Hindlimb muscle (tissue), 1 donor: ENCODE measurements at places on chromosomes 6 and 20. TPM values are rescaled to one million over a fixed set of nuclear protein-coding genes. Genes with fewer than 3 reads are reported as not detected.
A peak's percentile ranks its signal among the peaks of the same experiment; 100 is the strongest.

Gene NNAT
- 824 TPM for polyA plus RNA-seq

Gene PTCRA
- not detected for polyA plus RNA-seq

Gene PSORS1C2
- not detected for polyA plus RNA-seq

Gene MDFI
- 57.0 TPM for polyA plus RNA-seq

DNA sequence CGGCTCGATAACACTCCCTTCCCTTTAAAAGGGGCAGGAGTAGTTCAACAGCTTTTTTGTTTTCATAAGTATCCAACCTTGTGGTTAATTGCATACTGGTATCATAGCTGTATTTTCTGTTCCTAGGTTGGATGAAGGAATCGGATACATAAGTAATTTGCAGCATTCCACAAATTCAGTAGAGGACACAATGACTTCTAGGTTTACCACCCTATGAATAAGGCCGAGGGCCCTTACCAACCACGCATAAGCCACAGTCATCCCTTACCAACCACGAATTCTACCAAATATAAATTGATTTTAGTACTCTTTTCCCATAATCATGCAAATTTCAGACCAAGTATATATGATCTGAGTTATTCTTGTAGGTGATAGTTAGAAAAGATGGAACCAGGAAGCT lies 36.3 kb downstream of the MCUR1 start:
- DNase-seq: no peak

DNA sequence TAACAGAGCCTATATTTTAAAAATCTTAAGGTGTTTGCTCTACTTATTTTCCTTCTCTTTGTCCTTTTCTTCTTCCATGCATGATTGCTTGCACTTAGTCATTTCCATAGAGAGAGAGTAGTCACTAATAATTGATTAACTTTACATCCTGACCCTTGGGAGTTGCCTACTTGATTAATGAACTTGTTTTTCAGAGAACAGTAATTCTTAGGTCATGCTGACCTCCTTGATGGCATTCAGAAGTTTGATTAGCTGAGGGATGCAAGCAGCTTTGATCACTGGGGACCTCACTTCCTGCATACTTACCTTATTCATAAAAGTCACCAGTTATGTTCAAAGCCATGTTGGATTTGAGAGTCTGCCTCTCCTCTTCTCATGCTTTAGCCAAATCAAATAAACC lies 715.6 kb upstream of the ID4 start:
- no peak for DNase-seq

DNA sequence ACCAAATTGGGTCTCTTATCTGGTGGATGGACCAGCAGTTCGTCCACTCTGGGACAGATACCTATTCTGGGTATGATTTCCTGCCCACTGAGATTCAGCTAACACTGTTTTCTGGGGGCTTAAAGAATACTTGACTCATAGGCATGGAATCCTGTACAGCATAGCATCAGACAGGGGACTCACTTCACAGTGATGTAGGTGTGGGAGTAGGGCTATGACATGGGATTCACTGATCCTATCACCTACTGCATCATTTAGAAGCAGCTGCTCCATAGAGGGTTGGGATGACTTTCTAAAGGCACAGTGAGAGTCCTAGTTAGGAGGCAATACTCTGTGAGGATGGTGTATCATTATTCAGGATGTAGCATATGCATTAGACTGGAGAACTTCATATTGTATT lies 74.5 kb upstream of the AHI1 start:
- DNase-seq: no peak

- no peak for DNase-seq
These were observed 43.3 kb downstream of the EZR start for GRCh38 chr6:158775832-158776231.

GRCh38 chr6:125030969-125031368 lies 68.7 kb downstream of the RNF217 start:
- DNase-seq: no peak

DNA sequence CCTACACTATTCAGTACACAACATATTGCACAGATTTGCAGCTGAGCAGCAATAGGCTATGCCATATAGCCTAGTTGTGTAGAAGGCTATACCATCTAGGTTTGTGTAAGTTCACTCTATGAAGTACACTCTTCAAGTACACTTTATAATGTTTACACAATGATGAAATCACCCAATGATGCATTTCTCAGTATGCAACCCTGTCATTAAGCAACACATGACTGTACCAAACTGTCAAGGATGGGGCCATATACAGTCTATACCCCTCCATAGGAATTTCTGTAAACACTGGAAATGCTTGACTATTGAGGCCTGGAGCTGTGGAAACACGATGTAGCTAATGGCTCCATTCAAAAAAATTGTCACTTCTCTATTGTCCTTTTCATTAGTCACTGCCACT lies 535.4 kb downstream of the EPM2A start:
- DNase-seq: no peak

DNA sequence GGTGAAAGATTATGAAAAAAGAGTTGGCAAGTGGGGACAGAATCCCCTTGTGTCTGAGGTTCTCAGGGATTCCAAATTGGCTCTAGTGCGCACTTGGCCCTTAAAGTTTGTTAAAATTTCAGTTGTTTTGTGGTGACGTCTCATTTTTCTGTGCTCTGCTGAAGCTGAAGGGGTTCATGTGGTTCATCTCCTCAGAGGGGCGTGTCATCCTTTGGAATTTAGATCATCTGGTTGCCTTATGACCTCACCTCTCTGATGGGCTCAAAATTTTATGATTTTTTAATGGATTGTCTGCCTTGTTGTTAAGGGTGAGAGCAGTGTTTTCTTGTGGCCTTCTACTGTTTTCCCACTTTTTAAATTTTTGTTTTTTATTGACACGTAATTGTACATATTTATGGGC lies 20.3 kb downstream of the CYB5R4 start:
- DNase-seq: no peak

DNA sequence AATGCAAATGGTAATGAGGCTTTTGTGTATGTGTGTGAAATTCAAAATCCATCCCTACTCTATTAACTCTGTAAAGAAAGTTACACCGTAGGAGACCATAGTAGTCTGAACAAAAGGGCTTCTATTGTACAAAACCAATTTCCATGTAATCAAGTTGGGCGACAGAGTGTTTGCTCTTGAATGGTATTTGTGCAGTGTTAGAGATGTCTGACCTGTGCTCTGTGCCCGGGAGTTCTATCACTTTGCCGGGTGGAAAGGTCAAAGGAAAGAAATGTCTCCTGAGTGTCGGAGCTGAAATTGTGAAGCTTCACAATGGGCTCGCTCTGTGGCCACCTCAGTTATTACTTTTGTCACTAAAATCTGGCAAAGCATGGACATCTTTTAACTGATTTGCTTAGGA lies 312.0 kb downstream of the SAMD5 start:
- no peak for DNase-seq

- no peak for DNase-seq
These were observed 59.4 kb upstream of the TMEM200A start for GRCh38 chr6:130306377-130306776.

GRCh38 chr20:35040646-35041045 lies 52.0 kb downstream of the TRPC4AP start:
- DNase-seq: no peak

GRCh38 chr6:5085648-5086293 lies 630 bp downstream of the PPP1R3G start:
- DNase-seq: peak; percentile 55

GRCh38 chr6:164911151-164911550 lies 398.3 kb downstream of the C6orf118 start:
- DNase-seq: no peak

DNA sequence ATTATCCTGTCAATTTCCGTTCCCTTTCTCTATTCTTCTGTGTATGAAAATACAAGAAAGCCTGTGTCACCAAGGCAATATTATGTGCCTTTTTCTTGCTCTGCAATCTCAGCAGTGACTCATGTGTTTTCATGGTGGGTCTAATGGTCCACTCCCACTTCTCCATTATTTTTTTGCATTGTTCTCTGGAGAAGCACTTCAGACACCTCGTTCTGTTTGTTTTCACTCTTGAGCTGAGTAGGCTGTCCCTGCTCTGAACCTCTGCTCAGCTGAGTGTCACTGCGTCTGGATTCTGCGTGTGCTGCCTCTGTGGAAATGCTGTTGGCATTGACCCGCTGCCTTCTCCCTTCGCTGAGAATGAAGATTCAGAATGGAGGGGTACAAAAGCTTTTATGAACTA lies 230.6 kb downstream of the TMEM242 start:
- no peak for DNase-seq

DNA sequence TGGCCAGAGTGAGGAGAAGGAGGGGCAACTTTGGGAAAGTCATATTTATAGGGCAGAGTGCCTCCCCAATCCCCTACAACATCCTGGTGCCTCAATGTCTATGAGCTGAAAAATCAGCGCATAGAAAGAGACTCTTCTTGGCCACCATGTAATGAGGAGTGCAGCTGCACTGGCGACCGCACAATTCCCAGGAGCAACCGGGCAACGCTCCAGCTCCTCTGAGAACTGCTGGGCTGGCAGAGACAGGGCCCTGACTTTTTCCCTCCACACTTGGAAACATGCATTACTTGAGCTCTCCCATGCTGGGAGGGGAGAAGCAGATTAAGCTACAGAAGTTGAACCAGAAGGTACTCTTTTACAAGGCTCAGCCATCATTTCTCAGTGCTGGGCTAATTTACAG lies 31.4 kb upstream of the MARCKS start:
- DNase-seq: peak; percentile 86

GRCh38 chr6:34384321-34385153 lies 7.9 kb downstream of the NUDT3 start:
- DNase-seq: no peak

DNA sequence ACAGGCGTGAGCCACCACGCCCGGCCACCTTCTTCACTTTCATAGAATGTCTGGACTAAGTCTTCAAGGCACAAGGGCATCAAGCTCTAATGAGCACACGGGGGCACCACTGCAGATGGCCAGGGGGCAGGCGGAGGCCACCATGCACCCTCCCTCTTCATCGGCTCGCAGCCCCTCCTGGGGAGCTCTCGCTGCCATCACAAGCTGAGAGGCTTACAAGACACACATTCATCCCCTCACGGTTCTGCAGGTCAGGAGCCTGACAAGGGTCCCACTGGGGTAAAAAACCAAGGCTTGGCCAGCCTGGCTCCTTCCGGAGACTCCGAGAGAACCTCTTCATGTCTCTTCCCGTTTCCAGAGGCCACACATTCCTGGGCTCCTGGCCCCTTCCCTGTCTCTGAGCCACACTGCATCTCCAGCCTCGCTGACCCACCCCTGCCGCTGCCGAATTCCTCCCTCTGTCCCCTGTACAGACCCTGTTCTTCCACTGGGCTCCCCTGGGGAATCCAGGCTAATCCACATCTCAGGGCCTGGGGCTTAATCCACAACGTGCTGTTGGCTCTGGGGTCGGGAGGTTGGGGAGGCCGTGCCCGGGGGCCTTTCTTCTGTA lies 19.8 kb downstream of the DLL1 start:
- no peak for DNase-seq

DNA sequence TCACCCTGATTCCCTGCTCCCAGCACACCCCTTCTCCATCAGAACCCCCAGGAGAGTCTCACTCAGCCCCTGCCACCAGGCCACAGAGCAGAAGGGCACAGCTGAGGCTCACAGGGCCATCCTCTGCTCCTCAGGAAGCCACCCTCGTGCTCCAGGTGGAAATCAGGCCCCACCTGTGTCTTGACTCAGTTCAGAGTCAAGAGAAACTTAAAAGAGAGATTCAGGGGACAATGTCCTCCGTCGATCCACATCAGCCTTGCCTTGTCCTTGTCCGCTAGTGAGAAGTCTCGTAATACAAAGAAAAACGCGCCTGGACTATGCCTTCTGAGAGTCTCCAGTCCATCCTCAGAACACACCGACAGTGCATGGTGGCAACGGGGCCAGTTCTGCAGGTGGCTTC lies 114.6 kb downstream of the SYNDIG1 start:
- no peak for DNase-seq

GRCh38 chr20:17806739-17807441 lies 107.1 kb downstream of the BANF2 start:
- peak; percentile 92 for DNase-seq
